Hair follicle dermal papilla cell (primary cell): ENCODE measurements at places on chromosomes 13 and 19. TPM values are rescaled to one million over a fixed set of nuclear protein-coding genes. Genes with fewer than 3 reads are reported as not detected.

The FFAR3 gene
- not detected in 2 replicates for total RNA-seq

The ZNF836 gene
- total RNA-seq, result 8.9 and 11.2 TPM in 2 replicates

The ZNF57 gene
- total RNA-seq, result 6.3 and 7.9 TPM in 2 replicates

The MISP gene
- total RNA-seq, result under 0.01 TPM in 1 of 2 replicates, not detected in the other

The SYDE1 gene
- 83.4 and 90.7 TPM in 2 replicates for total RNA-seq

The FUT2 gene
- total RNA-seq, result under 0.01 TPM in 1 of 2 replicates, not detected in the other

The KLK5 gene
- total RNA-seq, result 0.65 and 3.3 TPM in 2 replicates

The B3GNT3 gene
- total RNA-seq, result not detected in 2 replicates

The LILRB5 gene
- not detected in 2 replicates for total RNA-seq

The C19orf67 gene
- not detected in 2 replicates for total RNA-seq
